ENCODE measurements at places on chromosomes 6 and 20. TPM values are rescaled to one million over a fixed set of nuclear protein-coding genes. Genes with fewer than 3 reads are reported as not detected.

DNA sequence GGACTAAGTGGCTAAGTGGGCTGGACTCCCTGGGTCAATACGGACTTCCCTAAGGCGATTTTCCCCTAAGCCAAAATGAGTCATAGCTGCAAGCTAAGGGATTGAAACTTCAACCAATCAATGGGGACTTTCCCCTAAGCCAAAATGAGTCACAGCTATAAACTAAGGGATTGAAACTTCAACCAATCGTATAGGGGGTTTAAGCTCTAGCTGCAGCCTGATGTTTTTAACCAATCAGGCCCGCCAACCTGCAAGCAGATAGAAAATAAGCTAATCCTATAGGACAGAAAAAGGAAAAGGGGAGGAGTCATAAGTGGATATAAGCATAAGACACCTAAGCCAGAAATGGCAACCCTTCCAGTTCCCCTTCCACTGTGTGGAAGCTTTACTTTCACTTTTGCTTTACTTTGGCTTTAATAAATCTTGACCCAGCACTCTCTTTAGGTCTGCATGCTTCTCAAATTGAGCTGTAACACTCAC is 655.0 kb upstream of the HS3ST5 start:
- H3K4me1 ChIP-seq = no peaks in the 10 kb centered on the region
- no peak overlapping the region for H3K4me3 ChIP-seq
- H3K27ac ChIP-seq = no peak overlapping the region
- no peak for DNase-seq
- no peaks in the 10 kb centered on the region for H3K36me3 ChIP-seq

GRCh38 chr20:37151529-37151928 is 27.6 kb upstream of the RPN2 start:
- H3K4me3 ChIP-seq = no peak overlapping the region
- no peaks in the 10 kb centered on the region for H3K36me3 ChIP-seq
- no peaks in the 10 kb centered on the region for H3K27me3 ChIP-seq
- H3K4me1 ChIP-seq = no peaks in the 10 kb centered on the region

The RAMACL gene
- not detected for polyA plus RNA-seq

The COL11A2 gene
- not detected for polyA plus RNA-seq

The PACSIN1 gene
- not detected for polyA plus RNA-seq

GRCh38 chr20:43979576-43980105 is 65.0 kb downstream of the TOX2 start:
- H3K36me3 ChIP-seq = no peaks in the 10 kb centered on the region
- no peak for DNase-seq

Data from CD14-positive monocyte (primary cell).